Fibroblast of skin of right quadriceps (primary cell): ENCODE measurements at places on chromosomes 3 and 15.
A peak's percentile ranks its signal among the peaks of the same experiment; 100 is the strongest.

GRCh38 chr3:58422756-58423325, 10.8 kb downstream of the PDHB start:
- peak; percentile 37 for DNase-seq

DNA sequence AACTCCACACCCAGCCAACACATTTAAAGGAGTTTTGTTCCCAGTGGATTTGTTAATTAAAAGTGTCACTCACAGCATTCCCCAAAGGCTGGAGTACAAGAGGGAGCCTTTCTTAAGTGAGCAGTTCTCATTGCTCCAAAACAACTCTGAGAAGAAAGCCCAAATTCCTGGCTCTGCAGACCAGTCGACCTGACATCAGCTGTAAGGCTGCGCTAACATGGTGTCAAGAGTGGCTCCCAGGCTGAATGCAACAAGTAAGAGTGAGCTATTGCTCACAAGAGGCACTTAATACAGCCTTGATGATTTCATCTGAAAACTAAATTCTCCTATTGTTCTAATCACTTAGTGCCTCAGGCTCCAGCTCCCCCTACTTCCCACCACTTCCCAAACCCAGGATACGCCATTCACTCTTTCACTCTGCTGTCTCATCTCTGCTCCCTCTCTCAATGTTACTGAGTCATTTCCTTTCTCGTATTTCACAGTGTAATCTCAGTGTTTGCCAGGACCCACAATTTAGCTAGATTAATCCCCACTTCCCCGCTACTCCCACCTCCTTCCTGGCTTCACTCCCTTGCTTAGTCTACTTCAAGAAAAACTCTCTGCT, 81.8 kb downstream of the WWTR1 start:
- DNase-seq = peak; percentile 98

DNA sequence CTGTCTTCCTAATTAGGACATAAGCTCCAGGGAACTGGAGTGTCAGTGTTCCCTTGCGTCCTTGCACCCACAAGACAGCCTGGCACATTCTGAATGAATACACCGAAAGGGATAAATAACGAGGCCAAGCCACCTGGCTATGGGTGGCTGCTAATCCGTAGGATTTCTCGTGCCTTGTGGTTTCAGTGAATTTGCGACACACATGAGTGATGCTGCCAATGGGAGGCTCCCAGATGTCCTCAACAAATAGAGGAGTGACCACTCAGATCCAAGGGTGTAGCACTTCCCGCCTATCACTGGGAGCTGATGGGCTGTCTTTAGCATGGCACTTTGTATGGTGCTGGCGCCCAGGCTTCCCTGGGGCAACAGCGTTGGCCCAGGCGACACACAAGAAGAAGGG, 43.4 kb downstream of the APBA2 start:
- no peak for DNase-seq

- no peak for DNase-seq
These were observed 24.2 kb downstream of the SOX2 start for GRCh38 chr3:181735911-181736310.

DNA sequence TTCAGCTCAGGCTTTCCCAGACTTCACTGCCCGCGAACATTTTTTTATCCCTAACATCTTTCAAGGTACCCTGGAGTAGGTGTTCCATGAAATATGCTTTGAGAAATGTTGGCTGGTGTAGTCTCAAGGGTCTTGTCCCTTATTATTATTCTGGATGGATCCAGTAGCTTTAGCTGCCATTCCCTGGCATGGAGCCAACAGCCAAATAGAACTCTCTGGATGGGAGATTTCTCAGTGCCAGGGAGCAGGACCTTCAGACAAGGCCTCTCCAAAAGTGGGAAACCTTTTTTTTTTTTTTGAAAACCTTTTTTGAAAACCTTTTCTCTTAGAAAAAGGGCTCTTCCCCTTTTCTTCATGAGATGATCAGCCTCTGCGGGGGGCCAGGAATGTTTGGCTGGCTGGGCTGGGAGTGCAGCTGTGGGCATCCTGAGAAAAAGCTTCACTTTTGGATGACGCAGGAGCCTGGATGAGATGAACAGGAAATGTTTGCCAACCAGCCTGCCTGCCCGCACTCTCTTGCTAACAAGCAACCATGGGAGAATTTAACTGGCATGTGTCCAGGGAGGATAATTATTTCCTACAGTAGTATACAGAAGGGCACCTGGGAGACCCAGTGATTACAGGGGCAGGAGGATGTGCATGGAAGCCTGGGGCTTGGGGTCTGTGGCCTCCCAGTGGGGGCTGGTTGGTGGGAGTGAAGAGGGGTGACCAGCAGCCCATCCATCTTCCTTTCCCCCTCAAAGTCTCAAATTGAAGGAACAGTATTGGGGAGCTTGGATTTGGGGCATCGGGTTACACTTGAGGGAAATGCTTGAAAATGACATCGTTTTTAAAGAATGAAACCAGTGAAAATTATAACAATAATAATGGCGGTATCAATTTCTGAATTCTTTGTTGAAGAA, 109.1 kb upstream of the LRIG1 start:
- peak; percentile 82 for DNase-seq

- DNase-seq = no peak
These were observed 26.5 kb downstream of the GOLGA6A start for GRCh38 chr15:74055804-74056203.

GRCh38 chr3:8488877-8489276, 12.7 kb upstream of the LMCD1 start:
- peak; percentile 36 for DNase-seq

GRCh38 chr3:27686642-27687041, 35.5 kb downstream of the EOMES start:
- peak; percentile 72 for DNase-seq

DNA sequence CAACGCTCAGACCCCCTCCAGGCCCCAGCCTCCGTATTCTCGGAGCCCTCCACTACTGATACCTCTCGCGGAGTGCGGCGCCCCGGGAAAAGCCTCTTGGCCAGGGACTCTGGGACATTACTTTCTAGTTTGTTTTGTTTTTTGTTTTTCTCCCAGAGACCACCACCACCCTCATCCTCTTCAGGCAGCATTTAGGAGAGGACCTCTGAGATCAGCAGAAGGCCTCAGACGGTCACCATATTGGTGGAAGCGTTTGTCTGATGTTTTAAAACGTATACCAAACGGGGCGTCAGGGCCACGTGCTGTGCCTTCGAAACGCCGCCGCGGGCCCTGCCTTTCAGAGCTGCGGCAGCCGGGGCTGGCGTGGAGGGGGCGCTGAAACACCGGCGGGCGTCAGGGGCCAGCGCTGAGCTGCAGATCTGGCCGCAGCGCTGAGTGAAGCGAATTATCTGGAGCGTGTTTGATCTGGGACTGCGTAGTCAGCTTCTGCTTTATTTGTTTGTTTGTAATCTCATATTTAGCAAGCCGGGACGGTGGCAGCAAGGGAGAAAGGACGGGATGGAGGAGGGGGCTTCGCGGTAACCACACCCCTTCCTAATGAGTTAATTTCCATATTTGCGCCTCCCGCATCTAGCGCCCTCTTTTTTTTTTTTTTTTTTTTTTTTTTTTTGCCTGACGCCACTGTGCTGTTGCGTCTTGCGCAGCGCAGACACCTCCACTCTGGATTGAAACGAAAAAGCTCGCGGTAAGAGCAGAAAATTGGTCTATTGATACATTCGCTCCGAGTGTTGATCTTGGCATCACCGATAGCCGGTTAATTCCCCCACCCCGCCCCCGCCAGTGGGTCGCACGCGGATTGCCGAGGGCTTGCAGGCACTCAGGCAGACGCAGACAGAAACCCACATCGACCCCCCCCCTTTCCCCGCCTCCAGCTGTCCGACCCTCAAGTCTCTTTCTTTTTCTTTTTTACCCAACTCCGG, 14.9 kb downstream of the SOX2 start:
- DNase-seq = no peak

DNA sequence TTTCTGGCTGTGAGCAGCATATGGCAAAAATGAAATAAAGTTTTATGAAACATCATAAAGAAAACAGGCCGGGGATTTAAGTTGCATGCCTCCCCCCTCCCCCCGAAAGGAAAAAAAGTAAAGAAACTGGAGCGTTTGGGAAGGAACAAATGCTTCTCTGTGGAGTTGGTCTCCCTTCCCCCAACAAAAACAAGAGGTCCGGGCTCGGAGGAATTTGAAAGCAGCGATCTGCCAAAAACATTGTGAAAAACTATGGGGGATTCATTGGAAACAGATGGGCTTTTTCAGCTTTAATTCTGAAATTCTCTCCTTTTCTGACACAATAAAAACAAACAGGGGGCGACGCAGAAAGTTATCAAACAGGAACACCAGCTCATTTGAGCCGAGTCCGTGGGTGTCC, 17.0 kb downstream of the RGMA start:
- DNase-seq = peak; percentile 84

DNA sequence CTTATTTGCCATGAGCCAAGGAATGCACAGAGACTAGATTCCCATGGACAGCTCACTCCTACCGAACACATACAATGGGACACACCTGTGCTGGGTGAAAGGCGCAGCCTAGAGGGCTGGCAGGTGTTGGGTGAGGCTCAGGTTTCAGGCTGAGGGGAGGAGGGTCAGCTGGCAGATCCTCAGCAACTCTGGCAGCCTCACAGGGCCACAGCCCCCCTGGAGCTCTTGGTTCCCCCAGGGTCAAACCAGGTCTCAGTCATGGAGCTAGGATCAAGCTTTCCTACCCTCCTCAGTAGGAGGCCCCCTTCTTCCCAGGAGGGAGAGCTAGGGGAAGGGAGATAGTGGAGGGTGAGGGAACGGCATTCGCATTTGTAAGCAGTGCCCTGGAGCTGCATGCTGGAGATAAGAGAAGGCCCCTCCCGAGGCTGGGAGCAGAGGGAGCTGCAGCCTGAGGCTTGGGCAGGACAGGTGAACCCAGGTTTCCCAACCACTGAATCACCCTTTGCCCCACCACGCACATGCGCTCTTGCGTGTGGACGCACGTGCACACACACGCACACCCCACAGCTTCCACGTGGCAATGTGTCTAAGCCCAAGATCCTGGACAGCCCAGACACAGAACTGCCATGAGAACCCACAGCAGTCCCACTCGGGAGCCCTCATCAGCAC, 26.3 kb upstream of the TFRC start:
- no peak for DNase-seq

- no peak for DNase-seq
These were observed 67.4 kb upstream of the LARS2 start for GRCh38 chr3:45320986-45321385.

DNA sequence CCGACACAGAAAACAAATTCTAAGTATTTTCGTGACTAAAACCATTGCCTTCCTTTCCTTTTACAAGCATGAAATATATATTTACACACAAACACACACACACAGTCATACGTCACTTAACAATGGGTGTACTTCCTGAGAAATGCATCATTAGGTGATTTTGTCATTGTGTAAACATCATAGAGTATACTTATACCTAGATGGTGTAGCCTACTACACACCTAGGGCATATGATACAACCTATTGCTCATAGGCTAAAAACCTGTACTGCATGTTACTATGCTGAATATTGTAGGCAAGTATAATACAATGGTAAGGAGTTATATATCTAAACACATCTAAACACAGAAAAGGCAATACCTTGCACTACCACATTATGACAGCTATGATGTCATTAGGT, 28.6 kb downstream of the COL6A5 start:
- DNase-seq = no peak

GRCh38 chr3:177061369-177061768, 135.9 kb downstream of the TBL1XR1 start:
- no peak for DNase-seq

DNA sequence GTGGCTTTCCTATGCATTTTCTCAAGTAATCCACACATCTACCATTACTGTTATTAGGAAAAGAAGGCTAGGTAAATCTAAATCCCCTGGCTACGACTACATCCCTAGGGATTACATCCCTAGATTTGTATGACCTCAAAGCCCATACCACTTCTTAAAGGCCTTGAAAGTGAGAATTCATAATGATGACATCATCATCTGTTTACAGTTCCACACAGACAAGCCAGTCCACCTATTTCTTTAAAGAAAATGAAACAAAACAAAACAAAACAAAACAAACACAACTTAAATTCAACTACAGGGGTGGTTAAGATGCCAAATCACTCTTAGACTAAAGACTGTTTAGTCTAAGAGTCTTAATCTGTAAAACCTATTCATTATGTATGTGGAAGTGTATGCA, 5.7 kb downstream of the WDR72 start:
- DNase-seq = no peak

- DNase-seq = no peak
These were observed 35.2 kb downstream of the PTPN23 start for GRCh38 chr3:47416041-47416440.

DNA sequence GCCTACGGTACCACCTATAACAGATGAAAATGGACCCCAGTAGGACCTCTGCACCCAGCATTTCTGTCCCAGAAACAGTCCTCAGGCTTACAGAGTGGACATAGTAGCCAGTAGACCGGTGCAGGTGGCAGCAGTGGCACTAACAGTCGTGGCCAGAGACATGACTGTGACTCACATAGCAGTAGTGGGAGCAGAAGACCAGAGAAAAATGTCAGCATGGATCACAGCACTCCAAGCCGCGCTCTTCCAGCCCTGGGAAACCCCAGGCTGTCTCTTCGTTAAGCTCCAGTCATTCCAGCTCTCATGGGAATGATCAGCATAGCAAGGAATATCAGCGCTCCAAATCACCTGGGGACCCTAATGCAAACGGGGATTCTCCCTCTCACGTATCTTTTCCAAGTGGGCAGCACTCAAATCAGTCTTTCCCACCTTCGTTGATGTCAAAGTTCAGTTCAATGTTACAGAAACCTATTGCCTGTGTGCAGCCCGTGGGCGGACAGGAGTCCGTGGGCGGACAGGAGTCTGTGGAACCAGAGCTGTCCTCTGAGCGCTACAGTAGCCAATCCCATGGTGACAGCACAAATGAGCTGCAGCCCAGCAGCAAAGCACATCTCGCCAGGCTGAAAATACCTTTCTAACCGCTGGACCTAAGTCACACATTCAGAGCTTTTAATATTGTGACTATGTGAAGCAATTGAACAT, 10.5 kb downstream of the BFSP2 start:
- no peak for DNase-seq

DNA sequence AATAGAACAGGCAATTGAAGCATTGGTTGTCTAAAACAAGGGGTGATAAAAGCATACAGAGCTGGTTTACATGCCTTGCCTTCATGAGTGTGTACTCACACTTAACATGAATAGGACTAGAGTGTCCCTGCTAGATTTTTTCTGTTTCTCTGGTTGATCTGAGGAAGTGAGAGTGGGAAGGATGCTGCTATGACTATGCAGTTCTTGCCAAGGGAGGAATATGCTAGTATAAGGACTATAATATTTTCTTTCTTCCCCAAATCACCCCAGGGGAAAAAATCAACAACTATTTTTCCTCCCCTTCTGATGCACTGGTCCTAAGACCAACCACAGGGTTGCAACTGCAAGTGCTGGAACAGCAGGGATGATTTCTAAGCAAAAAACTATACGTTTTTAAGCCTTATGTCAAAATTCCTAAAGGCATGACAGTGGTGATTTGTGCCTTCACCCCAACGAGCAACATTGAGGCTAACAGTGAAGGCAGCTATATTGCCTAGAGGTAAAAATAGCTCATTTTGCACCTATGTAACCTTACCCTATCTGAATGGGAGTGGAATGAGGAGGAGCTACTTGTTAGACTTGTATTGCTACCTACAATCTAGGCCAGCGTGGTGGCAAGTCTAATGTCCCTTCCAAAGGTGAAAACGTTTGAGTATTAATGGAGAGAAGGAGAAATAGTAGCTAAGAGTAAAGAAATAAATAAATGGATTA, 33.5 kb upstream of the USP8 start:
- no peak for DNase-seq
